NCI-H1694 (cell line): ENCODE measurements at places on chromosomes 6 and 20.

DNA sequence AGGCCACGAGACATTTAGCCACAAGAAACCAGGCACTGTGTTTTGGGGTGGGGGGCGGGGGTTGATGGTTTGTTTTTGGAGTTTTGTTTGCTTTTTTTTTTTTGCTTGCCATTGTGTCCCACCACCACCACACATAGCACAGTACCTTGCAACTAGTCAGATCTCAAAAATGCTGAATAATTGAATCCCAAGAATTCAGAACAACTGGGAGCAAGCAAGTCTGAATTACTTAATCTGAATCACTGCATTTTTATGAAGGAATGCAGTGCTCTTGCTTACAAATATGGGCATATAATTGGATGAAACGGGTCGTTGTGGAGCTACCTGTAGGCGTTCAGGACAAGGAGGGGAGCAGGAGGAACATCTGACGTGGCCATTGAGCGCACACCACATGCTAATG, 151.5 kb upstream of the CDYL start:
- no peak for DNase-seq

DNA sequence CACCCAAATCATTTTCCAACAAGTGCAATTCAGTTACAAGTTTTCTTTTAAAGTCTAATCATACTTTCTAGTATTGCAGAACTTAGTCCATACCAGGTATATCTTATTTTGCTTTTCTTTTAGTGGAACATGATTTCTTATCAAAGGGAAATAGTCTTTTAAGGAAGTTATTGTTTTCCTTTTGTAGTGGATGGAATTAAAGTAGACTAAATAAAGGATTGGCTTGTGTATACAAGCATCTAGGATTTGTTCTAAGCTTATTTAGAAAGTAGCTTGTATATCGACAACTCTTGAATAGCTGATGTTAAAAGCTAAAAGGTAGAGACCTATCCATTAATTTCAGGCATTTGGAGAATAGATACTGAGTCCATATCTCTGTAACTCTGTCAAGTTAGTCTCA, 14.8 kb downstream of the DCBLD1 start:
- DNase-seq: no peak

- no peak for DNase-seq
Measured at GRCh38 chr6:35015476-35015875, 125.7 kb downstream of the TCP11 start.

DNA sequence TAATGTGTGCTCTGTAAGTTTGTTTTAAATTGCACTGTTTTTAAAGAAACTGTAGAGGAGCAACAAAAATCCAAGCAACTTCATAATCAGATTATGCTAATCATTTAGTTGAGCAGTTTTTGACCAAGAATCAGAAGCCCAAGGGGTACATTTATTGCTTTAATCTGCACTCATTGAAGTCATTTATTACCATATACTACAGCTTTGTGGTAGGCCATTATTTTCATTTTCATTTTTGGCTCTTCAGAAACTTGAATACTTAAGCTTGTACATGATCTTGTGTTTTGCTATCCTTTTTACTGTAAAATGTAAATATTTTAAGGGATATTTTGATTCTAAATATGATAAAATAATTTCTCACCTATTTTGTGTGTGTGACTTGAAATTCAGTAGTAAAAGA, 78.5 kb downstream of the PHF3 start:
- no peak for DNase-seq

GRCh38 chr6:45436544-45437438, 59.1 kb upstream of the SUPT3H start:
- DNase-seq: no peak

DNA sequence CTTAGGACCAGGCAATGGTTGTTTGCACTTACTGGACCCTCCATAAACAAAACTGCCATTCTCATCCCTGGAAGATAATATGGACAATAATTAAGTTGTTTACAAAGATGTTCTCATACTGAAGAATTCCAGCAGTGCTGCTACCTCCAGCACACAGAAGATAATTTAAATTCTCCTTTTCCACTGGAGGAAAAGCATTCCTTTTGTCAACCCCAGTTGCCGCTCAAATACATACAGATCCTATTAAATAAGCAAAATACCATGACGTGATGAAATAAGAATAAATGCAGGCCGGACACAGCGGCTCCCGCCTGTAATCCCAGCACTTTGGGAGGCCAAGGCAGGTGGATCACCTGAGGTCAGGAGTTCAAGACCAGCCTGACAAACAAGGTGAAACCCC, 54.5 kb upstream of the IPCEF1 start:
- DNase-seq: no peak

DNA sequence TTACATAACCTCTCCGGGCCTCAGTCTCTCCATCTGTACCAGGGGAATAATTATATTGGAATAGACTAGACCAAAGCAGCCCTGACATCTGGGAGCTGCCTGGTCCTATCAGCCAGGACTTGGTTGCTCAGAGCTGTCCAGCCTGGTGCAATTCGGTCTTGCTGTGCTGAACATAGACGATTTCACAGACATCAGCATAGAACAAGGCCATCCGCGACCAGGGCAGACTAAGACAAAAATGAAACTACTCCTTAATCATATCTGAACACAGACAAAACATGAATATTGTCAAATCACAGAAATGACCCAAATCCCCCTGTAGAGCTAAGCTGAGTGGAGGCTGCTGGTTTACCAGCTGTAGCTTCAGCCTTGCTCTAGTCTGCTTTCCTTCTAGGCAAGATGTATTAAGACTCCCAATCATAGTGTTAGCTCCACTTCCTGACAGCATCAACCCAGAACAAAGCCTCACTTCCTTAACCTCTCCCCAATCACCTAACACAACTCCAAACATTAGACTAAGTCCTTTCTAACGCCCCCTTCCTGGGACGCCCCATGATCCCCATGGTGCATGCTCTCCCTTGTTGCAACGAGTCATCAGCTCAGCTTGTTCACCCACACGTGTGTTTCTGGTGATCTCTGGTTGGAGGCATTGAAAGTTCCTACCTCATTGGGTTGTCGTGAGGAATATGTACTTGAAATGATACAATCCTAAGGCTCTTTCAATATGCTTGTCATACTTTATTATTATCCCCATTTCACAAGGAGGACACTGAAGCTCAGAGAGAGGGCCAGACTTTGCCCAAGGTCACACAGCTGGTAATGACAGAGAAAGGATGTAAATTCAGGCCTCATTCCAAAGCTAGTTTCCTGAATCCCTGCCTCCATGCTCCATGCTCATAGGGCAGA, 3.5 kb upstream of the MAPK13 start:
- DNase-seq: no peak

- no peak for DNase-seq
Measured at GRCh38 chr6:161029195-161029809, 37.7 kb downstream of the MAP3K4 start.

- no peak for DNase-seq
Measured at GRCh38 chr20:57317789-57318371, 11.7 kb upstream of the SPO11 start.

GRCh38 chr6:12343440-12344162, 53.4 kb downstream of the EDN1 start:
- DNase-seq: no peak

GRCh38 chr20:62927128-62927705, 912 bp upstream of the DIDO1 start:
- DNase-seq: no peak

DNA sequence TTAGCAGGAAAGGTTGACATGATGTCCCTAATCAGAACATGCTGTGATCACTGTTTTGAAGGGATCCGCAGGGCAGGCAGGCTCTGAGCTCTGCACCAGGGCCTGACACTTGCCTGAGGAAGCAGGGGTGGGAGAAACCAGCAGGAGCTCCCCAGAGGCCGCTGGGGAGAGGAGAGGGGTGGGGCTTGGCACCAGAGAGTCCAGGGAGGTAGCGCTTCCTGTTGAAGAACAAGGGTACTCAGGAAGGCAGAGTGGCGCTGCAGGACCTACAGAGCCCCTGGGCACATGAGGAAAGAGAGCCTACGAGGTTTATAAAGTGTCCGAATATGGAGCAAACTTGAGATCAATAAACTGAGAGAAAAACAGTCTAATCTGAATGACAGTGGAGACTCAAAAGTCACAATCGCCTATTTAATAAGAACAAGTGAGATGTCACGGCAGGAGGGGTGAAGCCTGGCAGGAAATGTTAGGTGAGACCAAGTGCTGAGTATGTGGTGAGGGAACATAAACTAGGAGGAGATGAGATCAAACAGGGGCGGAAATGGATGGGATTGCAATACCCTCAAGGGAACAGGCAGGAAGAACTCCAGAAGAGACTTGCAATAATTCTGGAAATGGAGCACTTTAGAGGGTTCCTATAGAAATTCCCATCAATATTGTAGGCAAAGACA, 5.8 kb upstream of the TBXT start:
- no peak for DNase-seq
